ENCODE measurements at places on chromosomes 11 and 22. TPM values are rescaled to one million over a fixed set of nuclear protein-coding genes. Genes with fewer than 3 reads are reported as not detected.

The SLC25A18 gene
- 0.09 TPM for total RNA-seq

The RASD2 gene
- total RNA-seq: 0.14 TPM

DNA sequence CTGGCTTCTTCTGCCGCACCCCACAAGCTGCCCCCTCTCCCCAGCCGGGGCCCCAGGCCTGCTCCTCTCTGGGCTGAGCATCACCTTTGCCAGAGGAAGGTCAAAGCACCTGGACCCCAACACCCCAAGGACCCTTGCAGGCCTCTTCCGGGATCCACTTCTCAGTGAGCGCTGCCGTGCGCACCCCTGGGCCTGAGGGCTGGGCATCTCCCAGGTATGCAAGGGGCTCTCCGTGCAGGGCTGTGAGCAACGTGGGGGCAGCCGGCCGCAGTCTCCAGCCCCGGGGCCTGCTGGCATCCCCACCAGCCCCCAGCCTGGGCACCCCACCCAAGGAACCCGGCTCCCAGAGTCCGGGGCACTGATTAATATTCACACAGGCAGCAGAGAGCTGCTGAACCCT, 64.0 kb downstream of the BRD1 start:
- DNase-seq: no peak

DNA sequence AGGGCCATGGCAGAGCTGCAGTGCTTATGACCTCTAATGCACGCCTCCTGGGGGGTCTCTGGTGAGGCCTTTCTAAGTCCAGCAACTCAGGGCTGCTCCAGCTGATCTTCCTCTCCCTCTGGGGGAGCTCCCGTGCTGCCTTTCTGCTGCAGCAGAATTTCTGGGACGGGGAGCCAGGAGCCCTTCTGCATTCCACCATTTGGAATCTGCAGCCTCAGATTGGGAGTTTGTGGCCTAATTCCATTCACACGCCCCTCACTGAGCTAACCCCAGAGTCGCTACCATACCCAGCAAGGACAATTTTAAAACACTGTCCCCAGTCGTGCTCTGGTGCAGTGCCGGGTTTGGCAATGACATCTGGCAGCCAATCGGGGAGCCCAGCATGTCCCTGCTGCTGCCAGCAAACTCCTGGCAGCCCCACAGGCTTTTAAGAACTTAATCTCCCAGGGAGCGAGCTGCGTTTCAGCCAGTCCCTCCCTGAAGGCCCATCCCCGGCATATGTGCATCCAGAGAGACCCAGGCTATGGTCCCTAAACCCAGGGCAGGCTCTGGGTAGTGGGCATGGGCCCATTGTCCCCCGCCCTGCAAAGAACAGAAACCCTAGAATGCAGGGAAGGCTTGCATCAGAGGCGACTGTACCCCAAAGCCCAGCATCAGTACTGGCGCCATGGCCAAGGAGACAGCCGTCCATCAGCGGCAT, 4.7 kb downstream of the SHANK2 start:
- DNase-seq: no peak

DNA sequence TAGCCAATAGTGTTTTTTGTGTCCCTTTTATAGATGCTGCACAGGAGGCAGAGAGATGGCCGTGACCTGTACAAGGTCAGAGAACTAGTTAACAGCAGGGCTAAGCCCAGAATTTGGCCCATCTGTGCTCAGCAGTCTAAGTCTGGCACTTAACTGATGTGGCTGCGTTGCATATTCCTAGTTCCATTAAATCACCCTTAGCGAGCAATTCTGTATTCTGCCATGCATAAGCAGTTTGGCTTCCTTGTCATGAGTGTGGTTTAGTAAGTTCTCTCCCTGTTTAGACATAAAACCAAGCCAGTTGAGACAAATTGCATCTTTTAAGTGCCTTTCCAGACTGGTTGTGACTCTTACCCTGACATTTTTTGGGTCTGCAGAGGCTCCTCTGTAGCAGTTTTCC, 230.6 kb upstream of the TENM4 start:
- no peak for DNase-seq

Data from thymus (tissue), 14 donors.